ENCODE measurements at places on chromosomes 3 and 15.

GRCh38 chr15:95278532-95279245, 1047.3 kb downstream of the MCTP2 start:
- DNase-seq: no peak

DNA sequence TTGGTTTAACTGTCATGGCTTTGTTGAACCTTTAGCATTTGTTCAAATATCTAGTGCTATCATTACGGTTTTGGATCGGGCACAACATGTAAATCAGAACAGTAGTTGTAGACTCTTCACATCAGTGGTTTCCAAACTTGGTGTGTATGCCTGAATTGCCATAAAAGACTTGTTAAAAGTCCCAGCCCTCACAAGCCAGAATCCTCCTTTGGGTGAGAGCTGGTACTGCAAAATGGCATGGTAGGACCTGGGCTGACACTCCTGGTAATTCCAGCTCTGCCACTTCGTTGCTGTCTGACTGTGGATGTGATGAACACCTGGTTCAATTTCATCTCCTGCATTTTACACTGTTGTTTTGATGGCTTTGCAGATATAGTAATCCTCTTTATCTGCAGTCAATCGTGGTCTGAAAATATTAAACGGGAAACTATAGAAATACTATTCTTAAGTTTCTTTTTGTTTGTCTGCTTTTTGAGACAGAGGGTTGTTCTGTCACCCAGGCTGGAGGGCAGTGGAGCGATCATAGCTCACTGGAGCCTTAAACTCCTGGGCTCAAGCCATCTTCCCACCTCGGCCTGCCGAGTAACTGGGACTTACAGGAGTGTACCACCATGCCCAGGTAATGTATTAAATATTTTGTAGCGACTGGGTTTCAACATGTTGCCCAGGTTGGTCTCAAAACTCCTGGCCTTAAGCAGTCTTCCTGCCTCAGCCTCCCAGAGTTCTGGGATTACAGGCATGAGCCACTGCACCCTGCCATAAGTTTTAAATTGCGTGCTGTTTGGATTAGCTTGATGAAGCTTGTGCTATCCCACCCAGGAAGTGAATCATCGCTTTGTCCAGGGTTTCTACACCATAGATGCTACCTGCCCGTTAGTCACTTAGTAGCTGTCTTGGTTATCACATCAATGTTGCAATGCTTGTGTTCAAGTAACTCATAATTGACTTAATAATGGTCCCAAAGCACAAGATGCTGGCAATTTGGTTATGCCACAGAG, 61.6 kb downstream of the RAB7A start:
- no peak for DNase-seq

DNA sequence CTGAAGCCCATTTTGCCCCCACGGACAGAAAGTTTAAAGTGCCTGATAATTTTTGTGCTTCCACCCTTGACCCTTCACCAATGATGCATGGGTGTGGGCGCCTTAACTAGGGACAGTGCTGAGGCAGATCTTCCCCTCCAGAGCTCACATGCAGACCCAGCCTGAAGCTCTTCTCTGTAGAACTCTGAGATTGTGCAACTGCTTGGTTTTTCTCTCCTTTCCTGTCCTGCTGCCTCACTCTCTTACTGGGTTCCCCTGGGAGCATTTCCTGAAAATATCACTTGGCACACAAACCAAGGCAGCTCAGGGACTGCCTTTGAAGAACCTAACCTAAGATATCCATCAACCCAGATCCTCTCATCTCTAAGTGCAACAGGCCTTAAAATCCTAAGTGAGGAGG, 220.3 kb upstream of the STT3B start:
- DNase-seq: no peak

- no peak for DNase-seq
Measured at GRCh38 chr3:156978481-156978961, 152.4 kb downstream of the LEKR1 start.

- DNase-seq: no peak
Measured at GRCh38 chr3:58419780-58420507, 13.7 kb downstream of the PDHB start.

DNA sequence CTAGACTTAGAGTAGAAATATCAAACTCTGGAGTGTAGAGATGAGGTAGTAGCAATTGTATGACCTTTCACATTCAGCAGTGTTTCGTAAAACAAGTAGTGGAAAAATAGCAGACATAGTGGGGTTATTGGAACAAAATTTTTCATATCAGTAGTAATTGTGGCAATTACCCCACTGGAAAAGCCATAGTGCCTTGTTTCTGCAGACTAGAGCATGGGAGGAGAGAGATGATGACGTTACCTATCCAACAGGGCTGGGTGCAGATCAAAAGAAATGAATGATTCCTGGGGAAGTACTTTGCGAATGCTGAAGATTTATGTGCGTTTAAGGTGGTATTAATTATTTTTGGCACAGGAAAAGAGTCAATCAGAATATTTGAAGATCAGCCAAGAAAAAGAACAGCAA, 147.0 kb upstream of the LRRFIP2 start:
- no peak for DNase-seq

- no peak for DNase-seq
Measured at GRCh38 chr3:72554689-72555088, 293.6 kb downstream of the SHQ1 start.

- DNase-seq: no peak
Measured at GRCh38 chr15:31034152-31034551, 42.7 kb upstream of the MTMR10 start.

GRCh38 chr3:174466471-174467054, 392.6 kb upstream of the NAALADL2 start:
- no peak for DNase-seq

DNA sequence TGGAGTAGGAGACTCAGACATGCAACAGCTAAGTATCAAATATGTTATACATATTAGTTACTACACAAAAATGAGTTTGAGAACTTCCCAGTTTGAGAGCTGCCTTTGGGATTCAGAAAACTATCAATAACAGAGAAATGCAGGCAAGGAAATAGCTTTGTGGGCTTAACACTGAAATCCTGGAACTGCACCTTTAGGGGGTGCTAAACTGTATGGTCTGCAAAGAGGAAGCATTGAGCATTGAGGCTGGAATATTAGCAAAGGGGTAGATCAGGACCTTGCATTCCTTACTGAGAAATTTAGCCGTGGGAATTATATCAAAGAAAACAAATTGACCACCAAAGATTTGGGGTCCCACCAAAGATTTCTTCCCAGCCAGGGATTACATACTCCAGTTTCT, 580.0 kb downstream of the ZNF385D start:
- DNase-seq: no peak

DNA sequence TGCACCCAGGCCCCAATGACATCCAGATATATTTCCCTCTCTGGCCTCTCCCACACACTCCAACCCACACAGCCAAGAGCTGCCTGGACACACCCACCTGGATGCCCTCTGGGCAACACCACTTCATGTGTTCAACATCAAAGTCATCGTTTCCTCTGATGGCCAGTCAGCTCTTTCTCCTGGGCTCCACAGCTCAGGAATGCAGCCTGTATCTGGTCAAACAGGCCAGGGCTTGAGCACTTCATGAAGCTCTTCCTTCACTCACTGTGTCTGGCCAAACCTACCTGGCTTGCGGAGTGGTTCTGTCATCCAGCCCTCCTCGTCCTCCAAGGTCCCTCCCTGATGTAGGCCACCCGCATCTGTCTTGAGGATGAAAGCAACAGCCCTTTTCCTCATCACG, 35.8 kb upstream of the SLC6A11 start:
- no peak for DNase-seq

DNA sequence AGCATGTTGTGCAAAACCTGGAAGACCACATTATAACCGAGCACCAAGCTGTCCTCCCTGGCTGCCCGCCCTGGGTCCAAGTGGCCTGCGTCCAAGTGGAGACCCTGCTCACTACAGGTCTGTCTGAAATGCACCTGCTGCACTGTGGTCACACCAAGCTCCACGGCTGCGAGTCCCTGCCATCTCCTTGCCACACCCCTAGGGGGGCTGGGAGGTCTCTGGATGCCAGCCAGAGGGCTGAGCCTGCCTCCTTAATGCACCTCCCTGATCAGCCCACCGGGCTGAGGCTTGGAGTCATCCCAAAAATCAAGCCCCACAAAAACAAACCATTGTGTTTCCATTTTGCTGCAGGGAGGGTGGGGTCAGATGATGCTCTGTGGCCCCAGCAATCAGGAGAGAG, 187.1 kb downstream of the MEGF11 start:
- no peak for DNase-seq

DNA sequence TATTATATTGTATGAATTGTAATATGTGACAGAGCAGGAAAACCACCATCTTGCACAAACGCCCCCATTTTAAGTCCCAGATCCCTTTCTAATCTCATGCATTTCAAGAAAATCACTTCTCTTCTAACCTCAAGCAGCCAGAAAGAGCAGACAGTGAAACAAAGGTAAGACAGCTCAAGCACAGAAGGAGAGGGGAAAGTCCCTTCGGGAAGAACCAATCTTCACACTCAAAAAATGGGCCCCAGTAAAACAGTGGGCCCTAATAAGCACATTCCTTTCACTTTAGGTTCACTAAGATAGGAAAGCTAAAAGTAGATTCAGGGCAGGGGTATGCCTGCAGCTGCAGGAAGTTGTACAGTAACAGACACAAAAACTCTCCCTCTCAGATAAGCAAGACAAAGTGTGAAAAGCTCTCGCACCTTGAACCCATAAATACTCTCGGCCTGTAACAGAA, 1268.7 kb downstream of the SI start:
- DNase-seq: no peak

GRCh38 chr15:38589502-38589901, 24.9 kb upstream of the RASGRP1 start:
- DNase-seq: no peak

GRCh38 chr3:157248590-157249422, 88.9 kb upstream of the CCNL1 start:
- no peak for DNase-seq

DNA sequence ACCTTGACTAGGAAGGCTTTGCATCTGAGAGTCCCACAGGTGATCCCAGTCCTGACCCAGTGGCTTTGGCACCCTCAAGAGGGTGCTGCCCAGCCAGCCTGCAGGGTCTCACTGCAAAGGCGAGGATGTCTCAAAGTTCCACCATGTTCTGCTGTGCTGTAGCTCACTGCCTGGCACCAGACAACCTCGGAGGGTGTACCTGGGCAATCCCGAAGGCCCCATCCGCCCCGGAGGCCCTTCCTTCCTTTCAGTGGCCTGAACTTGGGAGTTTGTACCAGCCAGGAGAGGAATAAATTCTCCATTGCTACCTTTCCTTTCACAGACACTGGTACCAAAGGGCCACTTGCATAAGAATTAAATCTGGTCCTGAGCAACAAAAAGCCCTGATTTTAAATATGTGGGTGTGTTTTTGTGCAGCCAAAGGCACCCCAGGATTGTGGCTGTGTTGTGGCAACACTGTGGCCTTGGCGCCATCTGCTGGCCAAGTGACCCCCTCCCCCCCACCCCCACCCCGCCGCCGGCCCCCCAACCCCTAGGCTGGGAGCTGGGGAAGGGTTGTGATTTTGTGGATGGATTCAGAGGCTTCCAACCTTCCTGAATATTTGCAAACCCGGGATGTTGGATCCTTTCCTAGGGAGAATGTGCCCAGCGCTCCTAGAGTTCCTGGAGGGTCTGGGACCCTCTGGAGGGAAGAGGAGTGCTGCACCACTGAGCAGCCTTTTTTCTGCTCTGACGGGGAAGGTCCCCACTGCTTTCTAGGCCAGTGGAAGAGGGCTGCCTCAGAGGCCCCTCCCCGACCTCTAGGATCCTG, 9.7 kb upstream of the PTPN23 start:
- no peak for DNase-seq

- no peak for DNase-seq
Measured at GRCh38 chr3:161576714-161577510, 80.3 kb downstream of the OTOL1 start.

- no peak for DNase-seq
Measured at GRCh38 chr3:42290966-42291714, 25.2 kb upstream of the CCK start.

- DNase-seq: no peak
Measured at GRCh38 chr3:69764121-69764741, 25.0 kb downstream of the MITF start.

DNA sequence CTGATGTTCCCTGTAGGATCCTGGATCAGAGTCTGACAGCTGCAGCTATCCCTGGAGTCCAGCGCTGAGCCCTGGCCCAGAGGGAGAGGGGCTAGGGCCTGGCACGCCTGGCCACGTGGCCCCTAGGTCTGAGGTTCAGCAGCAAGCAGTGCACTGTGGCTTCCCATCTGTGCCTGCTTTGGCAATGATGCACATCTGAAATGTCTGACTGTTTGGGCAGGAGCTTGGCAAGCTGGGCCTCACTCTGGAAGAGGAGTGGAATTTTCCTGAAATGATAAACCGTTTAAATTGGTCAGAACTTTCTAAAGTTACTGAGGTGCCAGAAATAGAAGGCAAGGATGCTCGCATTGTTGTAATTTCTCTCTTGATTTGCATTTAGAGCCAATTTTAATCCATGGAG, 48.8 kb upstream of the MRPS22 start:
- DNase-seq: peak; percentile 3

GRCh38 chr15:85865070-85865684, 70.5 kb upstream of the KLHL25 start:
- peak; percentile 7 for DNase-seq

DNA sequence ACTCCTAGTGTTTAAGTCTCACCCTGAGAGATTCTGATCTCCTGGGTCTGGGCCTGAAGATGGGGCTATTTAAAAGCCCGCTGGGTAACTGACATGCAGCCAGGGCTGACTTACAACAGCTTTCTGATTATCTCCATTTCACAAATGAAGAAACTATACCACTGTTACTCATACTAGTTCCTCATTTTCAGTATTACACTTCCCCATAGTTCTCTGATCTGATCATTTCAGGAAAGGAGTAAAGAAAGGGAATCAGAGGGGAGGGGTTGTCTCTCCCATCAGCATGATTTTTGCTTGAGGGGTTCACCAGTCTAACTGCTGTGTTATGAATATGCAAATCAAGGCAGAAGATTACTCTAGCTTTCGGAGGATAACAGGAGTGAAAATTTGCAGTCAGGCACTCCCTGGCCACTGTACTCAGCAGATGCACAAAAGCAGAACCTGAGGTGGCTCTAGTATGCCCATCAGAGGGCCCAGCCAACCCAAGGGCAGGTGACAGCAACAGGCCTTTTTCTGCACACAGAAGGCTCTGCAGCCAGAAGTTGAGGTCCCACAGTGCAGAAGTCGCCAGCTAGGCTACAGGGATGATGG, 59.4 kb downstream of the DAPK2 start:
- no peak for DNase-seq

GRCh38 chr15:67564968-67565345, 22.5 kb downstream of the MAP2K5 start:
- DNase-seq: no peak
